Cortex of kidney (tissue), 1 donor: ENCODE measurements at places on chromosomes 3 and 15.

- no peak for DNase-seq
Observed at GRCh38 chr15:40421246-40422157, 15.9 kb downstream of the IVD start.

DNA sequence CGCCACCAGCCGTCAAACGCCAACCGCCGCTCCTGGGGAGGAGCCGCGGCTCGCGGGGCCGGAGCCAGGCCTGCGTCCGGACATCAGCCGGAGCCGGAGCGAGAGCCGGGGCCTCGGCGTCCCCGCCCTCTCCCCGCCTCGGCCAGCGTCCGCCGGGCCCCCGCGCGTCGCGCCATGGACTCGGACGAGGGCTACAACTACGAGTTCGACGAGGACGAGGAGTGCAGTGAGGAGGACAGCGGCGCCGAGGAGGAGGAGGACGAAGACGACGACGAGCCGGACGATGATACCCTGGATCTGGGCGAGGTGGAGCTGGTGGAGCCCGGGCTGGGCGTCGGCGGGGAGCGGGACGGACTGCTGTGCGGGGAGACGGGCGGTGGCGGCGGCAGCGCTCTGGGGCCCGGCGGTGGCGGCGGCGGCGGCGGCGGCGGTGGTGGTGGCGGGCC is 359 bp downstream of the ARIH1 start:
- no peak for DNase-seq

- no peak for DNase-seq
Observed at GRCh38 chr3:152177757-152178156, 91.0 kb upstream of the MBNL1 start.

DNA sequence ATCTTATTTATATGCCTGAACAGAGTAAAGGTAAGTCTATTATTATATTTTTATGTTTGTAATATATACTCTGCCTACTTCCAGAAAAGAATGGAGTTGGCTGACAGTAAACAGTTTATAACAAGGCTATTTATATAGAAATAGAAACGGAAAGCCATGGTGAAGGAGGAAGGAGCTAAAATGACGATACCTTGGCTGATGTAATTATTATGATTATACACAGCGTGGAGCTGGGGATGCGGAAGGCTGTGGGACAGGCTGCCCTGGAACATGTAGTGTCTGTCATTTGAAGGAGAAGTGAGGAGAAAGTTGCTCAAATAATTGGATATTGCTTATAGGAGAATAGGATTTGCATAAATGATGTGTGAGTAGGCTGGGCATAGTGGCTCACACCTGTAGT is 37.8 kb downstream of the CEMIP start:
- DNase-seq: no peak

- DNase-seq: no peak
Observed at GRCh38 chr3:123419181-123419849, 29.6 kb downstream of the ADCY5 start.

- no peak for DNase-seq
Observed at GRCh38 chr3:67923796-67924195, 269.4 kb upstream of the SUCLG2 start.

GRCh38 chr3:50323614-50324199 is 1.2 kb upstream of the HYAL2 start:
- DNase-seq: no peak

GRCh38 chr3:189294649-189295048 is 122.9 kb downstream of the TPRG1 start:
- no peak for DNase-seq

GRCh38 chr15:59879506-59880265 is 124.4 kb upstream of the FOXB1 start:
- no peak for DNase-seq

GRCh38 chr3:98874602-98875249 is 26.8 kb downstream of the DCBLD2 start:
- no peak for DNase-seq

DNA sequence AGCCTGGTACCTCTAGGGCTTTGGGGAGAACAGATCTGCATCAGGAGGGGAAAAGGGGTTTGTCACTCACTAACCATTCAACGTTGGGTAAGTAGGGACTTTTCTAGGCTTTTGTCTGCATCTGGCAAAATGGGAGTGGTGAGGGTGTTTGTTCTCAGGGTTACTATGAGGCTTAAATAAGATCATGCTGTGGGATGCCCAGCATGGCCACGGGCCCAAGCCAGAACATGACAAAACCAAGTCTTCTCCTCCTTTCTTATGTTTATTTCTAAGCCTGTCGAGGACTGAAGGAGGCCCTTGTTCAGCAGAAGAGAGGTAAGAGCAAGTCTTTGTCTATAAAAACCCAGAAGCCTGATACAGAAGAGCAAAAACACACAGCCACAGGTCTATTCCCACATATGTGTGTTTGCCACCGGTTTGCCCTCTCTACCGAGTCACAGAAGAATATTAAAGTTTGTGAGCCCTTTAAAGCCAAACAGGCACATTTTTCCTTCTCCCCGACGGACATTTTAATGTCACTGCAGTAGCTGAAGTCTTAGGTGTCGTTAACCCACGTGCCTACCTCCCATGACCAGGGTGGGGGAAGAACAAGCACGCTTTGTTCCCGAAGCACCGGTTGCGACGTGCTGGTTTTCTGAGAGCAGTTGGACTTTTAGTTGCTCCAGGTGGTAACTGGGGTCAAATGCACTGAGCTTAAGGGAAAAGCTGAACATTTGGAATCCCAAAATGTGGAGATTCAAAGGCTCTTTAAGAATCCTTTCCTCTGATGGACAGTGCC is 72.1 kb downstream of the NOX5 start:
- no peak for DNase-seq

- no peak for DNase-seq
Observed at GRCh38 chr15:26864664-26865191, 2.1 kb upstream of the GABRA5 start.

GRCh38 chr15:85515212-85515611 is 134.8 kb downstream of the AKAP13 start:
- no peak for DNase-seq

DNA sequence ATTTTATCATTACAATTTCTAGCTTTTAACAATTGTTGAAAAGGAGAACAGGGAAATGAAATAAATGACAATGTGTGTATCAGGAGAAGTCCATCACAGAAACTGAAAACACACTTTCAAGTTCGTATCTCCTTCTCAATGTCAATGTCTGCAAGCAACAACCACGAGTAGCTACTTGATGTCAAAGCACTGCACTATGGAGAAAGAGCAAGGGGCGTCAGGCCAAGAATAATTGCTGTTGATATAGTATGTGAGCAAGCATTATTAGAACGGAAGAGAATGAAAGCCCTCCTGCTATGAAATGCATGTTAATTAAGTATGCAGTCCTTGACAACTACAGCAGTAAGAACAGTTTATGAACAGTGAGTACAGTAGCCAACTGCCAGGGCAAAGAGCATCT is 1250.1 kb downstream of the ZPLD1 start:
- no peak for DNase-seq

GRCh38 chr15:74432271-74432967 is 1.3 kb downstream of the SEMA7A start:
- DNase-seq: no peak

DNA sequence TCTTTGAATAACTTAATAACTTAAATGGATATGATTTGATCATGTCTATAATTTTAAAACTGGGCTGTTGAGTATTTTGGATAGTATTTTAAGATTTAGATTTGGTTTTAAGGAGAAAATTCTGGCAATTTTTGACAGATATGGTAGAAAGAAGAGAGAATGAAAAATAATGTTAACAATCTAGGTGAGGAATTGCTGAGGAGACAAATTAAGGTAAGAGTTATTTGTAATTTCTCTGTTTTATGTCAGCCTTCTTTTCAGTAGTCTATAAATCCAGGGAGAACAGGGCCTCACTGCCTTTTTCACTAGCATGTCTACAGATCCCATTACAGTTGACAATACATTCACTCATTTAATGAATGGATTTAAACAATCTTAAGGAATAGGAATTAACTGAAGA is 144.7 kb downstream of the SERPINI1 start:
- DNase-seq: no peak

DNA sequence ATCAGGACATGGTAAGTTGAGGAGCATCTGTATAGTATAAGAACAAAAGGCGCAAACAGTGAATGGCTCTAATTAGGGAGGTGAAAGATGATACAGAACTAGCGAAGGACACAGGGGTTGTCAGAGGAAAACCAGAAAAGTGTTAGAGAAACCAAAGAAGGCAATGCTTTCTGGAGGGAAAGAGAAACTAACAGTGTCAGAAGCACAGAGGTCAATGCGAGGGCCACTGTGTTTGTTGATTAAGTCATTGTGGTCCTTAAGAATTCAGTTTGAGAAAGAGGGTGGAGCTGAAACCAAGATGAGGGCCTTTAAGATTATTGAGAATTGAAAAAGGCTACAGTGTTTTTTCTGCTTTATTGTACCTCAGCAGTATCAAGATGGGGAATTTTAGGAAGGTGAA is 28.8 kb downstream of the ATG7 start:
- no peak for DNase-seq

DNA sequence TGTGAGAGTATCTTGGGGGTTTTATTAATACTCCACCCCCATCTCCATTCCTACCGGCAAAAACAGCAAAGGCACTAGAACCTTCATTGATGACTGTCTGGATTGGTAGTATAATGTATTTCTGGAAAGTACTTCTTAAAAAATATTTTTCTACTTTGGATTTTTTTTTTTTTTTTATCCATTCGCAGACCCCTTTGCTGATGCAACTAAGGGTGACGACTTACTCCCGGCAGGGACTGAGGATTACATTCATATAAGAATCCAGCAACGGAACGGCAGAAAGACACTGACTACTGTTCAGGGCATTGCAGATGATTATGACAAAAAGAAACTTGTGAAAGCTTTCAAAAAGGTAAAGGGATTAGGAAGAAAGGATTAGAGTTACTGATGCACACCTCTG is 1.2 kb downstream of the EIF1B start:
- no peak for DNase-seq

- no peak for DNase-seq
Observed at GRCh38 chr3:174776123-174776522, 83.0 kb upstream of the NAALADL2 start.

- DNase-seq: no peak
Observed at GRCh38 chr3:176906046-176906905, 291.0 kb downstream of the TBL1XR1 start.

DNA sequence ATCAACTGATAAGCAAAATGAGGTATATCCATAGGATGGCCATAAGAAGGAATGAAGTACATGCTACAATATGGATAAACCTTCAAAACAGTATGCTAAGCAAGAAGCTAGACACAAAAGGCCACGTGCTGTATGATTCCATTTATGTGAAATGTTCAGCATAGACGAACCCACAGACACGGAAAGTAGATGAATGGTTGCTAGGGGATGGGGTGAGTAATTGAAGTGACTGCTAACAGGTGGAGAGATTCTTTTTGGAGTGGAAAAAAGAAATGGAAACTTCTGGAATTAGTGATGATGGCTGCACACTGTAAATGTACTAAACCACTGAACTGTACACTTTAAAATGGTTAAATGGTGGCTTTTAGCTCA is 630 bp upstream of the EFCAB12 start:
- DNase-seq: no peak

DNA sequence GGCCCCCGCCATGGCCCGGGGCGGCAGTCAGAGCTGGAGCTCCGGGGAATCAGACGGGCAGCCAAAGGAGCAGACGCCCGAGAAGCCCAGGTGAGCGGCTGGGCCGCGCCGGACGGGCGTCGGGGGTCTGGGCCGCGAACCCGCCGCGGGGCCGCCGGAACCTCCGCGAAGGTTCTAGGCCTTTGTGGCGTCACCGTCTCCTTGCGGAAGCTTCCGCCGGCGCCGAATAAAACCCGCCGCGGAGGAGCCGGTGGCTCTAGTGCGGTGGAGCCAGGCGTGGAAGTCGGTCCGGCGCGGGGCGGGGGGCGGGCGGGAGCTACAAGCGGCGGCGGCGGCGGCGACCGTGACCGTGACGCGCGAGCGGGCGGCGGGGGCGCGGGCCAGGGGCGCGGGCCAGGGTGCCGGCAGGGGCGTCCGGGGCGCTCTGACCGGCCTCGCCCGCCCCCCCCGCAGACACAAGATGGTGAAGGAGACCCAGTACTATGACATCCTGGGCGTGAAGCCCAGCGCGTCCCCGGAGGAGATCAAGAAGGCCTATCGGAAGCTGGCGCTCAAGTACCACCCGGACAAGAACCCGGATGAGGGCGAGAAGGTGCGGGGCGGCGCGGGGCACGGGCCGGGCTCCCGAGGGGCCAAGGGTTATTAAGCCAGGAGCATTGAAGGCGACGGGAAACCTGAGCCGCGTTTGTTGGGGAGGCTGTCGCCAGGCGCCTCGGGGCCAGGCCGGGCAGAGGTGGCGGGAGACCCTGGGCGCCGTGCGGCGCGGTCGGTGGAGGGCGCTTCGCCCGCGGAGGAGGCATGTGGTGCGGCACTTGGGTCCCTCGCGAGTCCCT is at the start of gene DNAJA4:
DNAJA4 (plus strand) TSS at position 259 of the 833 bp plus-strand sequence; CDS start at position 461, 202 bp downstream.
- DNase-seq: no peak

- DNase-seq: no peak
Observed at GRCh38 chr15:65259367-65259797, 27.3 kb downstream of the PARP16 start.

DNA sequence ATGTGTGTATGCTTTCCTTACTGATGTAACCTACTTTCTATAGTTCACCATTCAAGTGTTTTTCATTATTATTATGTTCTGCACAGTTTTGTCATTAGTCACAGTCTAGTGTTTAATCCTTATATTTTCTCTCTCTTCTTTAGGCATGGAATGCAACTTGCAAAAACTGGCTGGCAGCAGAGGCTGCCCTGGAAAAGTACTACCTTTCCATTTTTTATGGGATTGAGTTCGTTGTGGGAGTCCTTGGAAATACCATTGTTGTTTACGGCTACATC is 6.9 kb downstream of the SUCNR1 start:
- DNase-seq: no peak

DNA sequence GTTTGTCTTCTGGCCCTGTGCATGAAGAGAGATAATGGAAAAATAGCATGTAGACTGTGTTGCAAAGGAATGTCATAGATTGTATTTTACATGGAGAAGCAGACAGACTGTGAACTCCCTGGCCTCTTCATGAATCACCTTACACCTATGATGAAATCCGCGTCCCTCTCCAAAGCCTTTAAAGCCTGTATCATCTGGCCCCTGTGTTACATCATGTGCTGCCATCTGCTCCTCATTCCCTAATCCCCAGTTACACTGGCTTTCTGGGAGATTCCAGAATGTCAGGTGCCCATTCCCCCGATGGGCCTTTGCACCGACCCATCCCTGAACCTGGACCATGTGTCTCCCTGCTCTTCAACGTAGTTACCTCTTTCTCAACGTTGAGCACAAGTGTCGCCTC is 190.8 kb downstream of the ADAMTSL3 start:
- DNase-seq: no peak

- DNase-seq: no peak
Observed at GRCh38 chr3:66863205-66864111, 134.6 kb upstream of the KBTBD8 start.
